ENCODE measurements at places on chromosomes 1 and 21. TPM values are rescaled to one million over a fixed set of nuclear protein-coding genes. Genes with fewer than 3 reads are reported as not detected.
A peak's percentile ranks its signal among the peaks of the same experiment; 100 is the strongest.

DNA sequence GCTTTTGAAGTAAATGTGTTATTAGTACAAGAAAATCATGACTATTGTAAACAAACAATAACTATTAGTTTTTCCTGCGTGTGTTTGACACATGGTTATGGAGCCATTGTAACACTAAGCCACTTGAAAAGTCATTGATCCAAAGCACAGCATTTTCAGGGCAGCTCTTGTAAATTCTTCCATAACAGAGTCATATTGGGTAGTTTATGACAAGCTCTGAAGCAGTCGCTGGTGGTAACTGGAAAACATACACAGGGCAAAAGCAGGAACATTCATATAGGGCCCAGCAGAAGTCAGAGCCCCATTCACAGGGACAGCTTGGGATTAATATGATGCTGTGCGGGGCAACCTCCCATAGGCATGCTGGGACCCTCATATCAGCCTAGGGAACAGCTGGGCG lies 483.2 kb upstream of the PTBP2 start:
- no peaks in the 10 kb centered on the region for H3K27me3 ChIP-seq
- no peak for DNase-seq
- H3K27ac ChIP-seq = no peak overlapping the region
- H3K36me3 ChIP-seq = no peaks in the 10 kb centered on the region
- H3K4me3 ChIP-seq = no peak overlapping the region
- H3K4me1 ChIP-seq = peaks cover 21% of the 10 kb centered on the region

The BARHL2 gene
- not detected for total RNA-seq

The GFI1 gene
- 0.49 TPM for total RNA-seq

DNA sequence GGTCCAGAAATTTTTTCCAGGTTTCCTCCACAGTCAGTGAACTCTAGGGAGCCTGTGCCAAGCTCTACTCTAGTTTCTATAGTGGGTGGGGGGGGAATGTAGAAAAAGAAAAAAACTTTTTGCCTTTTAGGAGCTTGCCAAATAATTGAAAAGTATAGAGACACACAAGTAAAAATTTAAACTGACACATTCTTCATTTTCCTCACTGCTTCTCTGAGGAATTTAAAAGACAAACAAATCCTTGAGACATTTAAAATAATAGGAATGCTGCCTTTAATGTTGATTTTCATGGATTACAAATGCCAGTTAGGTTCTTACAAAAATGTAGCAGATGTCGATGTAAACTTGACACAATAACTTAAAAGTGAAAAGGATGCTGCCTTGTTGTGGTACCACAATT lies 241.9 kb downstream of the DNM3 start:
- DNase-seq = no peak
- no peaks in the 10 kb centered on the region for H3K27me3 ChIP-seq
- H3K36me3 ChIP-seq = no peaks in the 10 kb centered on the region
- H3K4me3 ChIP-seq = no peak overlapping the region
- no peak overlapping the region for H3K27ac ChIP-seq

DNA sequence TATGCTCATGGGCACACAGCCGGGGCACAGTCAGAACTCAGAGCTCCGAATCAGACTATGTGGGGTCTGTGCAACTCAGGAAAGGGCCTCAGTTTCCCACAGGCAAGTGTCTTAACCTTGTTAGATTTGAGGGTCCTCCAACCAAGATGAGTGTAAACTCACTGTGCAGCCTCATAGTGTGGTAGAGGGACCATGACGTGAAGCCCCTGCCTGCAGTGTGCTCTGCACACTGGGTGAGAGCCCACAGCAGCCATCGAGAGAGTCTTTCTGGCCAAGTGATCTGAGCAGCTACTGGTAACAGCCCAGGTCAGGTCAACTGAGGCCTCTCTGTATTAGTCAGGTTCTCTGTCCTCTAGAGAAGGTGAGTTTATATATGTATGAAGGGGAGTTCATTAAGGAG lies 592 bp upstream of the LYPD8 start:
- H3K27ac ChIP-seq = no peak overlapping the region
- DNase-seq = no peak
- H3K36me3 ChIP-seq = no peaks in the 10 kb centered on the region
- no peak overlapping the region for H3K4me3 ChIP-seq
- no peaks in the 10 kb centered on the region for H3K4me1 ChIP-seq

The RGS5 gene
- total RNA-seq = 188 TPM

DNA sequence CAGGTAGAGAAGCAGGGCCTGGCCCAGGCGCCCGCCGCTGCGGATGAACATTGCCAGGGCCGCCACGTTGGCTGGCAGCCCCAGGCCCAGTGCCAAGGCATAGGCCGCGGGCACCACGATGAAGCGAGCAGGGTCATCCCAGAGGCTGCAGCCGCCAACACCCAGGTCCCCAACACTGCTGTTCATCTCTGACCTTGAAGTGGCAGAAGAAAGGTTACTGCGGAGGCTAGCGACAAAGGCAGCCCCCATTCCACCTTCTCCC lies 8.0 kb downstream of the TMEM35B start:
- DNase-seq = no peak
- no peaks in the 10 kb centered on the region for H3K4me1 ChIP-seq
- H3K27ac ChIP-seq = no peak overlapping the region
- H3K36me3 ChIP-seq = no peaks in the 10 kb centered on the region
- no peaks in the 10 kb centered on the region for H3K27me3 ChIP-seq
- no peak overlapping the region for H3K4me3 ChIP-seq

The CASQ1 gene
- 2.5 TPM for total RNA-seq

GRCh38 chr1:175152006-175152652 lies 40.4 kb downstream of the KIAA0040 start:
- no peak overlapping the region for H3K4me3 ChIP-seq
- H3K27me3 ChIP-seq = no peaks in the 10 kb centered on the region
- no peak overlapping the region for H3K27ac ChIP-seq
- DNase-seq = peak; percentile 77

DNA sequence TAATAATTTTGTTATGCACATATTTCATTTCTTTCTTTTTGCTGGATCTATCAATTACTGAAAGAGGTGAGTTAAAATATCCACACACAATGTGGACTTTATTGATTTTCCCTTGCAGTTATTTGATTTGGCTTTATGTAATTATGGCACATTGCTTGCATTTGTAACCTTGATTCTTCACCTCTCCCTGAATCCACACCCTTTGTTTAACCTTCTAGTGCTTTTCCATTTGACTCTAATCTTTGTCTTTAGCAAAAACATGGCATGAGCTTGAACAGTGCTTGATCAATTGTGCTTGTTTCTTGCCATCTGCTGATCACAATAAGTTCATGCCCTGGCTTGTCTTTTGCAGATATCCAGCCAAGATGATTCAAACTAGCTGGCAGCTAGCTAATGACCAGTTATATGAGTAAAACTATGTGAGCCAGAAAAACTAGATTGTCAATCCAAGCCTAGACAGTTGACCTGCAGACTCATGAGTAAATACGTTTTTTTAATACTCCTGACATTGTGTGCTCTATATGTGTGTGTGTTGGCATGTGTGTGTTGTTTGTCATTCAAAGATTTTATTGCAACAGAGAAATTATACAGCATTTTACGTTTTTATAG lies 899.2 kb downstream of the NCAM2 start:
- H3K27ac ChIP-seq = no peak overlapping the region
- H3K4me1 ChIP-seq = no peaks in the 10 kb centered on the region
- H3K36me3 ChIP-seq = no peaks in the 10 kb centered on the region
- H3K4me3 ChIP-seq = no peak overlapping the region

DNA sequence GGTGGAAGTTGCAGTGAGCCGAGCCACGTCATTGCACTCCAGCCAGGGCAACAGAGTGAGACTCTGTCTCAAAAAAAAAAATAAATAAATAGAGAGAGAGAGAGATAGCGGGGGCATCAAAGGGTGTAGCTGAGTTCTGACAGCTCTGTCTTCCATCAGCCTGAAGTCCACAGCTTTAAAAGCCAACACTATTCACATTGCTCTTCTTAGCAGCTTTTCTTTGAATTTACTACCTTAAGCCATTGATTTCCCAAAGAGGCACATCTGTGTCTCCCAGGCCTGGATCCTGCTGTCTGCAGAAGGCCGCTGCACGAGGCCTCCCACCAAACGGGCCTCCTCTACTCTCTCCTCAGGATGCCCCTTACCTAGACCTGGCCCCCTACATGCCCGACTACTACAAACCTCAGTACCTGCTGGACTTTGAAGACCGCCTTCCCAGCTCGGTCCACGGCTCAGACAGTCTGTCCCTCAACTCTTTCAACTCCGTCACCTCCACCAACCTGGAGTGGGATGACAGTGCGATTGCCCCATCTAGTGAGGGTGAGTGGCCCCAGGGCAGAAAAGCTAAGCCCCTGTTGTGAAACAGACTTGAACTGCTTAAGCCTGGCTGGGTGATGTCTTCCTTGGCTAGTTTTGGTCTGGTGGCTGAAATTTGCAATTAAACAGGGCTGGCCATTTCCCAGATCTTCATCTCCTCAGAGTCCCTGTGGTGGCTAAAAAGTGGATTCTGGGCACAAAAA lies 16.5 kb upstream of the SLC25A34 start:
- peaks cover 7% of the 10 kb centered on the region for H3K36me3 ChIP-seq
- DNase-seq = no peak
- H3K4me3 ChIP-seq = no peak overlapping the region
- no peaks in the 10 kb centered on the region for H3K4me1 ChIP-seq
- H3K27me3 ChIP-seq = no peaks in the 10 kb centered on the region

- no peak overlapping the region for H3K4me3 ChIP-seq
- H3K27ac ChIP-seq = no peak overlapping the region
- no peak for DNase-seq
These were observed 125.7 kb upstream of the TMPRSS15 start for GRCh38 chr21:18529254-18529653.

- DNase-seq = no peak
- H3K4me3 ChIP-seq = no peak overlapping the region
- no peaks in the 10 kb centered on the region for H3K27me3 ChIP-seq
- no peaks in the 10 kb centered on the region for H3K4me1 ChIP-seq
These were observed 63.6 kb downstream of the MAP3K21 start for GRCh38 chr1:233390842-233391737.

DNA sequence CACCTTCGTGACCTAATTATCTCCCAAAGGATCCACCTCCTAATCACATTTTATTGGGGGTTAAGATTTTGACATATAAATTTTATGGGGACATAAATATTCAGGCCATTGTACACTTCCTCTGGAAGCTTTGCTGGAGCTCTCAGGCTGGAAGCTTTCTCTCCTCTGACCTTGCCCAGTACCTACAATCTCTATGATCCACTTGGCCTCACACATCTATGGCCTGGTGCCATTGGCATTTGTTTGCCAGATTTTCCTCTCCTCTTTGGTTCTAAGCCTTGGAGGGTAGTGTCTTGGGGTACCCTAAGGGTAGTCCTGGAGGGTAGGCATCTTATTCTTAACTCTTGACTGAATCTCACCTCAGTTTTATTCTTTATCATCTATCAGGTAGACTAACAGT lies 79.0 kb downstream of the HLX start:
- no peaks in the 10 kb centered on the region for H3K27me3 ChIP-seq
- peaks cover 6% of the 10 kb centered on the region for H3K4me1 ChIP-seq
- H3K4me3 ChIP-seq = no peak overlapping the region
- no peaks in the 10 kb centered on the region for H3K36me3 ChIP-seq
- DNase-seq = no peak

Data from sigmoid colon (tissue), 7 donors.